ENCODE measurements at places on chromosomes 3 and 15. TPM values are rescaled to one million over a fixed set of nuclear protein-coding genes. Genes with fewer than 3 reads are reported as not detected.

C2CD4A gene
- total RNA-seq, result 0.09 TPM

EAF1 gene
- 15.8 TPM for total RNA-seq

C3orf49 gene
- not detected for total RNA-seq

SH2D7 gene
- not detected for total RNA-seq
